ENCODE measurements at places on chromosomes 4 and X. TPM values are rescaled to one million over a fixed set of nuclear protein-coding genes. Genes with fewer than 3 reads are reported as not detected.

The TNMD gene
- not detected for total RNA-seq

The CLDN22 gene
- total RNA-seq: not detected

The UCP1 gene
- not detected for total RNA-seq

The FAM9B gene
- total RNA-seq: not detected

The L1CAM gene
- total RNA-seq: 20.3 TPM

The CFP gene
- 0.31 TPM for total RNA-seq

The SPACA5 gene
- not detected for total RNA-seq

The P2RY10 gene
- total RNA-seq: not detected

The TMEM156 gene
- 25.8 TPM for total RNA-seq

The MAGEB17 gene
- not detected for total RNA-seq

The AMBN gene
- total RNA-seq: not detected

The TACR3 gene
- total RNA-seq: not detected

The CPE gene
- total RNA-seq: 1.9 TPM

The TRPC3 gene
- 0.05 TPM for total RNA-seq

The FUNDC1 gene
- total RNA-seq: 26.6 TPM

The AMOT gene
- 0.01 TPM for total RNA-seq

The POLR2B gene
- total RNA-seq: 71.6 TPM

The PLXNB3 gene
- 3.6 TPM for total RNA-seq

The XPNPEP2 gene
- not detected for total RNA-seq

The RPL10 gene
- total RNA-seq: 5,424 TPM

The FRMPD4 gene
- total RNA-seq: 0.07 TPM

The HSD17B13 gene
- 0.07 TPM for total RNA-seq

The NMU gene
- total RNA-seq: 1.0 TPM

The VEGFC gene
- 11.9 TPM for total RNA-seq

The SOX3 gene
- 0.07 TPM for total RNA-seq

The CBR4 gene
- total RNA-seq: 4.2 TPM

The HPSE gene
- total RNA-seq: 1.5 TPM

The MAGEA12 gene
- 0.22 TPM for total RNA-seq

The SSX2B gene
- total RNA-seq: not detected

The ARHGAP4 gene
- total RNA-seq: 0.95 TPM

The SLC6A8 gene
- 11.4 TPM for total RNA-seq

The PFKFB1 gene
- not detected for total RNA-seq

The FAM149A gene
- total RNA-seq: 1.3 TPM

The TRPC5OS gene
- not detected for total RNA-seq

The ITGB1BP2 gene
- total RNA-seq: 0.88 TPM

The ZCCHC12 gene
- total RNA-seq: 0.21 TPM

The MAGEA4 gene
- not detected for total RNA-seq

The ELMOD2 gene
- 12.9 TPM for total RNA-seq

The MAGEC3 gene
- not detected for total RNA-seq

The PRSS12 gene
- total RNA-seq: 0.44 TPM

The GPC3 gene
- not detected for total RNA-seq

The SOWAHD gene
- not detected for total RNA-seq

The LETM1 gene
- 28.5 TPM for total RNA-seq

The CYBB gene
- total RNA-seq: not detected

The LDB2 gene
- not detected for total RNA-seq

The C1QTNF7 gene
- total RNA-seq: not detected

The BEX5 gene
- not detected for total RNA-seq

The LUZP4 gene
- not detected for total RNA-seq

The SPIN2A gene
- total RNA-seq: 0.11 TPM

The CPLX1 gene
- 0.44 TPM for total RNA-seq

The IRAK1 gene
- total RNA-seq: 222 TPM

The NBDY gene
- total RNA-seq: 52.1 TPM

Data from A549 treated with GW870086 at 1 μM for 4 hours (cell line).